ENCODE measurements at places on chromosomes 12 and 14.

GRCh38 chr14:100784523-100785337, 41.2 kb upstream of the MEG3 start:
- DNase-seq: no peak

- no peak for DNase-seq
Measured at GRCh38 chr12:63977441-63977840, 132.9 kb downstream of the SRGAP1 start.

- DNase-seq: no peak
Measured at GRCh38 chr14:102377696-102378095, 15.0 kb downstream of the TECPR2 start.

- DNase-seq: peak; percentile 36
Measured at GRCh38 chr12:19058235-19059021, 71.1 kb upstream of the PLEKHA5 start.

- DNase-seq: no peak
Measured at GRCh38 chr14:57057803-57058202, 210.9 kb downstream of the EXOC5 start.

GRCh38 chr12:74441872-74442271, 95.8 kb upstream of the ATXN7L3B start:
- DNase-seq: no peak

DNA sequence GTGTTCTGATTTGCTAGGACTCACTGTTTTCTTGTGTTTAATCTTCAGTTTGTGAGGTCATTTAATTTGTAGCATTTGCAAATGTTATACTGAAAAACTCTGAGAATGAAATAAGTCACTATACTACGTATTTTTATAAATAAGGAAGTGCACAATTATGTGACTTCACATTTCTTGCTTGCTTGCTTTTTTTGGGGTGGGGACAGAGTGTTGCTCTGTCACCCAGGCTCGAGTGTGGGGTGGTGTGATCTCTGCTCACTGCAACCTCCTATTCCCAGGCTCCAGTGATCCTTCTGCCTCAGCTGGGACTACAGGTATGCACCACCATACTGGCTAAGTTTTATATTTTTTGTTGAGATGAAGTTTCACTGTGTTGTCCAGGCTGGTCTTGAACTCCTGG, 32.7 kb downstream of the RBM25 start:
- DNase-seq: no peak

GRCh38 chr12:16542586-16542985, 63.4 kb downstream of the LMO3 start:
- no peak for DNase-seq

DNA sequence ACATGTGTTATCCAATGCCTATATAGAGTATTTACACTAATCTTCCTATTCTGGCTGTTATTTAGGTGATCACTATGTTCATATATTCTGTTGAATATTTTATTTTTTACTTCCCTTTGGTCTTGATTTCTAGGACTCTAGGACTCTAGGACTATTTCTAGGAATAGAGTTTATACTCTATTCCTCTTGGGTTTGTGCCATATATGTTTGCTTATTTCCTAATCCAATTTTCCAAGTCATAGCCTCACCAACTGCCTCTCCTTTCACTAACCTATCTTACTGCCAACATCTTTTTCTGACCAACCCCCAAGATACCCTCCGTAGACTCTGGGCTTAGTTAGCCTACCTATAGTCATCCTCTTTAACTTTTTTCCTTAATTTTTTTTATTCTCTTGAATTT, 28.5 kb downstream of the ARF6 start:
- no peak for DNase-seq

- peak; percentile 93 for DNase-seq
Measured at GRCh38 chr12:71685914-71686657, at the start of gene TMEM19. TSS of gene TMEM19 (plus strand) at chr12:71686082. CDS start at chr12:71686681, 599 bp downstream.

GRCh38 chr12:49863946-49864797, 21.3 kb upstream of the BCDIN3D start:
- no peak for DNase-seq

GRCh38 chr12:127416796-127417195, 850.2 kb upstream of the TMEM132C start:
- DNase-seq: peak; percentile 59

DNA sequence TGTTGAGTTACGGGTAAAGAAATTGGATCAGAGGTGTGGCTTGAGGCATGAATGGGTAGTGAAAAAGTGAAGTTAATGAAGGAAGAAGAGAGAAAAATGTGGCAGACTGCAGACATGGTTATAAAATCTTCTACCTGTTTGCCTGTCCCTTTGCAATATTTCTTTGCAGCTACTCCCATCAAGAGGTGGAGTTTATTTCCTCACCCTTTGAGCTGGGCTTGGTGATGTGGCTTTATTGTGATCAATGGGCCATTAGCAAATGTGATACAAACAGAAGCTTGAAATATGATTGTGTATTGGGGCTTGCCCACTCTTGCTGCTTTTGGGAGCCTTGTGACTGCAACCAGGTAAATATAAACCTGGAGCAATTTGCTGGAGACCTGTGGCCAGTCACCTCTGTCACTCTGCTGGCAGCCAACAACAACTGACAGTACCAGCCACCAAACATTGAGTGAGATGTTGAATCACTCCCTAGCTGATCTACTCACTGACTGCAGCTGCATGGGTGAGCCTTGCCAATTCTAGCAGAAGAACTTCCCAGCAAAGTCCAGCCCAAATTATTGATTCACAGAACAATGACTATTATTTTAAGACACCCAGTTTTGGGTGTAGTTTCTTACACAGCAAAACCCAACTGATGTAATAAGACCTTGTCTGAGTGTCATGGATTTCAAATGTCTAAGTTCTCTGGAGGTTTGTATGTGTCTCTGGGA, 151.0 kb upstream of the ATP2B1 start:
- no peak for DNase-seq

- DNase-seq: peak; percentile 40
Measured at GRCh38 chr12:29051221-29051620, 97.9 kb upstream of the FAR2 start.

GRCh38 chr14:94373708-94374107, 14.7 kb downstream of the SERPINA1 start:
- peak; percentile 96 for DNase-seq

DNA sequence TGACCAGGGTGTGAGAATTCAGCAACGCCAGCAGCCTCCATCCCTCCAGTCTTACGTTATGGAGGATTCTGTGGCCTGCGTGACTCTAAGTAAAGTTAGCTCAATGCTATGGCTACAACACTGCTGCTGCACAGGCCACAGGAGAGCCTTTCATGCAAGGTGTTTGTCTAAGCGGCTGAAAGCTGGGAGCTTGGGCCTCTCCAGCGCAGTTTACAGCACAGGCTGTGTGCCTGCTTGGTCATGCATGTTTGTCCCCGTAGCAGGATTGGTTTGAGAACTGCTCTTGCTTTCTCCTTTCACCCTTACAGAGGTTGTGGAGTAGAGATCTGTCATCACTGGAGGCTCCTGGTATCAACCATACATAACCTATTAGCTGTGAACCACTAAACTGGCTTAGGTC, 113.1 kb upstream of the TMCC3 start:
- DNase-seq: no peak

GRCh38 chr12:89817501-89818226, 109.0 kb upstream of the ATP2B1 start:
- no peak for DNase-seq

GRCh38 chr12:3405821-3406220, 85.2 kb upstream of the PRMT8 start:
- no peak for DNase-seq

- DNase-seq: no peak
Measured at GRCh38 chr14:33480887-33481184, 470.0 kb downstream of the EGLN3 start.

DNA sequence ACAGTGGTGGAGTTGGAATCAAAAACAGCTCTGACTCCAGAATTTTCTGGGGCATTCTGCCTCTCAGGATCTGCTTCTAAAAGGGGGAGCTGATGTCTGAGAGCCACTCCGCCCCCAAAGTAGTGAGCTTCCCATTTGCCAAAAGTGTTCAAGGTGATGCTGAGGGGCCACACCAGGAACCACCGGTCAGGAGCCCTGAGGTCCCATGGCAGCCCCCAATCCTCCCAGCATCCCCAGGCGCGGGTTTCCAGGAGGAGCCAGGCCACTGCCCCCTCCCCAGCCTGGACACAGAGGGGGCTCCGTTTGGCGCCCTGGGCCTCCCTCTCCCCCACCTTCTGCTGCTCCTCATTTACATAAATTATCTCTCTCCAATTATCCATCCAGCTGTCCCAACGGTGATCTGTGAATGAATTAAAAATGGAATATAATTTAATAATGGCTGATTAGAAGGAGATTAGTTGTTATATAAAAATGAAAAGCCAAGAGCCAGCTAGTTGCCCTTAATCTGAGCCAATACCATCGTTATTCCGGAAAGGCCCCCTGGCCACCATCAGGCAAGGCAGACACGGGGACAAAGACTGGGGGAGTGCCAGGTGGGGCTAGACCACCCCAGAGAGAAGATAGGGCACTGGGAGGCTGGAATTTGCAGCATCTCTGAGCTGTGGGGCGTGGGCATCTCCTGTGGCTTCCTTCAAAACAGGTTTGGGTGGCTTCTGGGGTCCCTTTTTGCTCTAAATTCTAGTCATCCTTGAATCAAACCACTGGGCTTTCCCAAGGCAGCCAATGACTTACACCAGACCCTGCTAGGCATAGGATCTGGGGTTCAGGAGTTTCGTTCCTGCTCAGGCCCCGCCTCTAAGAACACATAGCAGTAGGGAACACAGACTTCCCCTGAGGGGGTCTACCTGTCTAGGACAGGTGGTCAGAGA, 19.7 kb upstream of the VSX2 start:
- DNase-seq: no peak

DNA sequence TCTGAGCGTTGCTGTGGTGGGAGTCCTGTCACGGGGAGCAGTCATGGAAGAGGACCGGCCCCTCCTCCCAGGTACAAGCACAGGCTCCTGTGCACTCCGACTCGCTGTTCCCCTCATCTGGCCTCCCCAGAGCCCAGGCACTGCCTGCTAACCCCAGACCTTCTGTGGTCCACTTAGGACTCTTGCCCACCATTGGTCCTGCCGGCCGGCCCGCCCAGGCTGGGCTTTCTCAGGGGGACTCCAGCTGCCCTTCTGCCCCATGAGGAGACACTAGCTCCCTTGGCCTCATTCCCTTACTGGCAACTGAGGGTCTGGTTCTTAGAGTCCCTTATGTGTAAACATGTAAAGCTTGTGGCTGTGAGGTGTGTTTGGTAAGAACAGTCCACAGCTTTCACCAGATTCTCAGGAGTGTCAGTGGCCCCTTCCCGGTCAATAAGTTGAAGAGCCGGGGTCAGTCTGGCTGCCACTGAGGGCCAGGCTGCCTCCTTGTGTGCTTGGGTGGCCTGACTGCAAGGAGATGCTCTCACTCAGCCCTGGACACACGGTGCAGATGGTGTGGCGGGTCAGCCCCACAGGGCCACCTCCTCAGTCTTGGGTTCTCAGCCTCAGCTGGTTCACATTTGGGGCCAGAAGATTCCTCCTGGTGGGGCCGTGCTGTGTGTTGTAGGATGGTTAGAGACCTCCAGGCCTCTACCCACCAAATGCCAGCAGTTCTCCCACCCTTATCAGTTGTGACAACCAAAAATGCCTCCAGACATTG, 43.6 kb downstream of the DDX51 start:
- DNase-seq: no peak

DNA sequence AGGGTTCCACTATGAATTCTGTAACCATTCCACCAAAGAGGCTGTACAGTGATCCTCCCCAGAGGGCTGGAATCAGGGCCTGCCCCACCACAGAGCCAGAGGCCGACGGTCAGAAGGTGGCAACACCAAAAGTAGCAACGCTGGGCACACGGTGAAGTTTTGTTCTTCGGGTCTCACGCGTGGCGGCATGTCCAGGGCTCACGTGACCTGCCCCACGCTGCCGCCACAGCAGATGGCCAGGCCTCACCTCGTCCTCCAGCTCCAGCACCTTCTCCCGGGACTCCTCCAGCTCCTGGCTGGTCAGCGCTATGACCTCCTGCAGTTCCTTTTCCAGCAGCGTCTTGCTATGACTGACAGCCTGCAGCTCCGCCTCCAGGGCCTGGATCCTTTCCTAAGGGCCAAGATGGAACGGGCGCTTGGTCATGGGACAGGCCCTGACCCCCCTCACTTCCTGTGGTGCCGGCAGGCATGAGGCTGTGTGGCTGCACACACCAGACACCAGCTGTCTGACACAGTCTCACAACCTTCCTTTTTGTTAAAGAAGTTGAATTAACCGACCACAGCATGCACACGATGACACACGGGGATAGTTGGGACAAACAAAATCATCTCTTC, 22.4 kb upstream of the ANKLE2 start:
- DNase-seq: no peak

DNA sequence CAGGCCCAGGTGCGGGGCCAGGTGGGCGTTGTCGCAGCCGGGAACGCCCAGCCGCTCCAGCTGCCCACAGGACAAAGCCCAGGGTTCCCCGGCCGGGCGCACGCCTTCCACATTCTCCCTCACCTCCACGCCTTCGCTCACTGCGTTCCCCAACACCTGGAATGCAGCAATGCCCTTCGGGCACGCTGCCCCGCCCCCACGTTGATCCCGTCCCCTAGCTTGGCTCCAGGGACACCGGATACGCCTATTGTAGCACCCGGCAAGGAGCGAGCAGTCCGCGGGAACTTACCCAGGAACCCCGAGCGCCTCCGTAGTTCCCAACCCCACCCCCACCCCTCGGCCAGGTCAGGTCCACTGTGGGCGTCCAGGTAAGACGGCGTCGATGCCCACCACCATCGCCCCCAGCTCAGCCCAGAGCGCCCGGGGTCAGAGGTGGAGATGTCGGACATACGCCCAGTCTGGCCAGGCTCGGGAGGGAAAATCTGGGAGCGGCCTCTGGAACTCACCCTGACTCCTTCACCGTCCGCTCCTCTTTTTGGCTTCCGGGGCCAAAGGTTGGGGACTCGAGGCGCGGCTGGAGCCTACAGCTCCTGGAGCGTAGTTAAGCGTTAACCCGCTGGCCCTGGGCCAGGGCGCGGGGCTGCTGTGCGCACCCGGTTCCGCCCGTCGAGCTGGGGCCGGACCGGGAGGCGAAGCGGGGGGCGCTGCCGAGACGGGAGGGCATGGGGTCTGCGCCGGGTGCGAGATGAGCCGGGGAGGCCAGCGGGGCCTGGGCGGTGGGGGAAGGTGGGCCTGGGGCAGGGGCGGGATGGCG, 594 bp upstream of the CEP170B start:
- DNase-seq: no peak

GRCh38 chr12:13277293-13277692, 80.8 kb downstream of the EMP1 start:
- no peak for DNase-seq

- DNase-seq: no peak
Measured at GRCh38 chr14:58713677-58714076, 75.9 kb downstream of the DACT1 start.
